ENCODE measurements at places on chromosomes 5 and 9. TPM values are rescaled to one million over a fixed set of nuclear protein-coding genes. Genes with fewer than 3 reads are reported as not detected.

UBTD2 gene
- 64.2 TPM for total RNA-seq

POC5 gene
- 20.4 TPM for total RNA-seq

OR1J2 gene
- total RNA-seq = not detected

PCDHA9 gene
- 4.6 TPM for total RNA-seq

OCLN gene
- total RNA-seq = 19.7 TPM

ARL10 gene
- 25.1 TPM for total RNA-seq
